ENCODE measurements at places on chromosomes 3 and 15.
A peak's percentile ranks its signal among the peaks of the same experiment; 100 is the strongest.

DNA sequence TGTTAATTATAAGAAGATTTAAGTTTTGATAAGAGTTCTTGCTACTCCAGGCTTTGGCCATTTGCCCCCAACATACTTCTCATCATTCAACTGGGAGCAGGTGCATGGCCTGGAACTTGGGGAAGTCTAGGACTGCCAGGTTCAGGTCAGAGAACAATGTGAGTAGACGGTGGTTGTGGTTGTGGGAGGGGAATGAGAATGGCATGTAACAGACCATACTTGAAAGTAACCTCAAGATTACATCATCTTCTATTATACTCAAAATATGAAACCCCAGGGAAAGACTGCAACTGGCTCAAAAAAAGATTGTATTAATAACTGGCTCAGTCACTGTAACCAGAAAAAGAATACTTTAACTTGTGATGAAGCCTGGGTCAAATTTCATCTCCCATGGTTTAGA, 364.9 kb upstream of the DPPA4 start:
- no peak for DNase-seq

DNA sequence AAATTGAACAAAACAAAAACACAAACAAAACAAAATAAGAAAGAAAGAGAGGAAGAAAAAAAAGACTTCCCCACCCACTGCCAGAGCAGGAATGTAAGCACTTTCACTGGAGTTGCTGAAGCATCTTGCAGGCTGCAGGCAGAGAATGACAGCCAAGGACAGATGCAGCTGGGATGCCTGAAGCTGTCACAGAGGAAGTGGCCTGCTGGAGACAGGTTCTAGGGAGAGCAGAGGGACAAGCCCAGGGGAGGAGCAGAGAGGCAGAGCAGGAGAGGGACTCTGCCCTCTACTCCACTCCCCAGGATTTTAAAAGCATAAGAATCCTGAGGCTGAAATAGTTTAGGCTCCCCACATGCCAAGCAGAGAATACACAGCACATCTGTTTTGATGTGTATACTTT, 326.2 kb downstream of the TUSC7 start:
- no peak for DNase-seq

- peak; percentile 75 for DNase-seq
Measured at GRCh38 chr3:24598695-24599470, 104.2 kb upstream of the THRB start.

DNA sequence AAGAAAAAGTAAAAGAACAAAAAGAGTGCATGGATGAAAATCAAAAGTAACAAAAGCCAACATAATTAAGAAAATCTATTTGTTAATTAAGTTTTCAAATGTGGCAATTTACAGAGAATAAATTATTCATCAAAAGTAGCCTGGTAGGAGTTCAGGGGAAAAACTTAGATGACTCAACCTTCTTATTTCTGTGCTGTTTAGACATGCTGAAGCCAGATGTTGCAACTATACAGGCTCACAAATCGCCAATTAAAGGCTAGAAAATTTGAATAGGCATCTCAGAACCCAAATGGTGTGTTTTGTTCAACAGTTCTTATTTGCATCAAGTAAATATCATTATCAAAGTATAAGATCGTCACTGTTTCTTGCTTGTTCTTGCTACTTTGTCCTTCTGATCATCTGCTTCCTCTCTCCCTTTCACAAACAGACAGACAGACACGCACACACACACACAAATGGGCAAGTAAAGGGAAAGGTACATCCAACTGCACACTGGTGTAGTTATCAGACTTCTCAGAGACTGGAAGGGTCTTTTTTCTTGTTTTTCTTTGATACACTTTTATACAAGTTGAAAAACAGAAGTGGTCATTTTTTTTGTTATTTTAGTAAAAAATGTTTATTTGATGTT, 572.2 kb downstream of the MECOM start:
- peak; percentile 43 for DNase-seq

- DNase-seq: no peak
Measured at GRCh38 chr3:21826416-21826815, 75.4 kb upstream of the ZNF385D start.

- peak; percentile 15 for DNase-seq
Measured at GRCh38 chr3:127452321-127452821, 138.2 kb downstream of the TPRA1 start.

Measured in NCI-H69 (cell line).